ENCODE measurements at places on chromosomes 6 and 20.

GRCh38 chr6:97394160-97394748 lies 111.2 kb upstream of the MMS22L start:
- DNase-seq: peak; percentile 7

DNA sequence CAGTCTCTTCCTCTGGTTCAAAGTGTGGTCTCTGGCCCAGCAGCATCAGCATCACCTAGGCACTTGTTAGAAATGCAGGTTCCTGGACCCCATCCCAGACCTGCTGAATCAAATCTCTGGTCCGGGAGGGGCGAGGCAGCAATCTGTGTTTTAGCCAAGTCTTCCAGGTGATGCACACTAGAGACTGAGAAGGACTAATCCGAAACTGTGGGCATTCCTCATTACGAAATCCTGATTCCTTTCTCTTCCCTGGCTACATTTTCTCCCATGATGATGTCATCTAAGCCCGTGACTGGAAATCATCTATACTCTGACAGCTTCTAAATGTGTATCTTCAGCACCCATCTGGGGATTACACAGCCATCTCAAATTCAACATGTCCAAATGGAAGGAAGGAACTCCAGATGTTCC lies 39.7 kb upstream of the PRND start:
- DNase-seq: no peak

GRCh38 chr20:18728165-18728869 lies 85.3 kb upstream of the SCP2D1 start:
- DNase-seq: no peak

GRCh38 chr6:131688286-131688685 lies 12.9 kb downstream of the OR2A4 start:
- DNase-seq: no peak

GRCh38 chr6:170099387-170099786 lies 191.5 kb downstream of the DLL1 start:
- DNase-seq: no peak

DNA sequence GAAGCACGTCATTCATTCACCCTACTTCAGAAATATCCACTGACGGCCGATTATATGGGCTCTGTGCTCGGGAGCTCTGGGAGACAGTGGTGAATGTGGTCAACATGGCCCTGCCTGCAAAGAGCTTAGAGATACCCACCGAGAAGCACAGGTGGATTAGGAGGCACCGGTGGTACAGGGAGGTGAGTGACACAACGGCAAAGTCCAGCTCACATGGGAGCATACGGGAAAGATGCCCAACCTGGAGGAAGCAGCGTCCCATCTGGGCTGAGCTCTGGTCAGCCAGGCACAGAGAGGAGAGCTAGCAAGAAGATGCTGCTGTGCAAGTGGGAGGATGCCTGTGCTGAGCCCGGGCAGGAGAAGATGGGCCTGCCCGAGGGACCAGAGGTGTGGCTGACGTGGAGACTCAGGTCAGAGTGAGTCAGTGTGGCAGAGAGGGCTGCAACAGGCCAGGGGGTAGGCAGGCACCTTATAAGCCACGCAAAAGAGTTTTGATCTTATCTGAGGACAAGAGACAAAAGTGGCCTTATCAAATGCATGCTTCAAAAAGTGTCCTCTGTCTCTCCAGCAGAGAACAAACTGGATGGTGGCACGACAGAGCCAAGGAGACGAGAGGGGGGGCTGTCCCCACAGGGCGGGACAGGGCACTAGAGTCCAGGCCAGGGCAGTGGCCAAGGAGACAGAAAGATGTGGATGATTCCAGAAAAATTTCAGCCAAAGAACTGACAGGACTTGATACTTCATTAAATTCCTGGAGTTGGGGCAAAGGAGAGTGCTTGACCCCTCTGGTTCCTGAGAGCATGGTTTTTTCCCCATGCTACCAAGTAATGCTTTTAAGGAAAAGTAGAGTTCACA lies 214.6 kb upstream of the SNX9 start:
- DNase-seq: no peak

DNA sequence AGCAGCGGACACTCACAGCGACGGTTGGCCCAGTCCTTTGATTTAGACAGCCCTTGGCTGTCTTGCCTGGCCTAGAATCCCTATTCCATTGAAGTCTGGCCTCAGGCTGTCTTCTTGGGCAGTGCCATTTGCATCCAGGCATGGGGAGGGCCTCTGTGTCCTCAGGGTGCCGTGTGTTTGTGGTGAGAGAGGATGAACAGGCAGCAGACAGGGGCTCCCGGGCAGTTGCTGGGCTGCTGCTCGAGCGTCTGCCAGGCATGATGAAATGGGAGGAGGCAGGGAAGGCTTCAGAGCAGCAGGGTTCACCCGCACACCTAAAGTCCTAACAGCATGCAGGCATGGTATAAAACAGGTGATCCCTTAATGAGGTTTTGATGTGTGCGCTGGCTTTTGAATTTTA lies 126.9 kb downstream of the SOBP start:
- no peak for DNase-seq

GRCh38 chr6:137163732-137164318 lies 9.6 kb downstream of the IL22RA2 start:
- DNase-seq: no peak

DNA sequence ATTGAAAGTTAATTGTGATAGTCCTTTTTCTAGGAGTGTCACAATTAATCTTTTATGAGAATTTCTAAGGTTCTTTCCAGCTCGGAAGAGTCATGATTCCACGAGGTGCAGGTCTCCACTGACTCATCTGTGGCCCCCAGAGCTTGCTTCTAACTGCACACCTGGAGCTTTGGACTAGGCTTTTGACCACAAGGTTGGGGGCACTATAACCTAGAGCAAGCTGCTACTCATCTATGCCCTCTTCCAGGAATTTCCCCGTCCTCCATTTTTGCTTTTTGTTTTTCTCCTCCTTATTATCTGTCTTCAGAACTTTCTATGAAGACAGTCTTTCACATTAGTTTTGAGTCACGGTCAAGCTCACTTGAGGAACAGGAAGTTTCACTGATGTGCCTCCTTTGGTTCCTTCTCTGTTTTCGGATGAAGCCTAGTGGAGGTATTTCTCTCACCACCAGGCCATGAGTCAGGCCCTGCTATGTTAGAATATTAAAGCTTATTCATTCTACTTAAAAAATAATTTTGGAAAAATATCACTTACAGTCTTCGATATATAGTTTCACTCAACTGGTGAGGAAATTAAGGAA lies 119.2 kb upstream of the INSM1 start:
- no peak for DNase-seq

DNA sequence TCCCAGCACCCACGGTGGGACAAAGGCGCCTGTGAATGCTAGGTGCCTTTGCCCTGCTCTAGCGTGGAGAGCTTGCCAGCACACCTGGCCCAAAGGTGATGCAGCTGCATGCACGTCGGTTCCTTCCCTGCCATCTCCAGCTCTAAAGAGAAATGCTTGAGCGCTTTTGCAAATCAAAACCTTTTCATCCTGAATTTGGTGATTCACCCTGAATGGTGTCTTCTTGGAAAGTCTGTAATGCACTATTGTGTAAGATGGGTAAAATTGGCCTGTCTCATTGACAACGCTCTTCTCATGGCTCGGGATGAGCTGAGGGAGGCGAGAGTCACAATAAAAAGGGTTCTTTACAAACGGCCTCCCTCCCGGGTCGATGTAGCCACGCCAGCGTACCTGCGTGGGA lies 103.1 kb upstream of the ID4 start:
- no peak for DNase-seq

DNA sequence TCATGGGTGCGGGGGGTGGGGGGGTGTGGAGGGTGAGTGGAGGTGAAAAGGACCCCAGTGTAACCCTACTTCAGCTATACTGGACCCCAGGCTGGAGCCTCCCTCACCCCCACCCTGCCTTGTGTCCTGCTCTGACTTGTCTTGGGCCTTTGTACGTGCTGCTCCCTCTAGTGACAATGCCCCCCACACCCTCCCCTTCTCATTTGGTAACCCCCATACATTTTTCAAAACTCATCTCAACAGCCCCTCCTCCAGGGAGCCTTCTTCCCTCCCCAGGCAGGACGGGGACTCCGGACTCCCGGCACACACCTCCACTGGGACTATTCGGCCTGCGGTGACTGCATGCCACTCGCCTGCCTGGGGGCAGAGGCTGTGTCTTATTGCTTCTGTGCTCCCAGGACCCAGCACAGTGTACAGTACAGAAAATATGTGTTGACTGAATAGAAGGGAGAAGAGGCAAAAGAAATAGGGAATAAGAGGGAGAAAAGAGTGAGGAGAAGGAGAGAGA lies 108.2 kb downstream of the VEGFA start:
- no peak for DNase-seq

DNA sequence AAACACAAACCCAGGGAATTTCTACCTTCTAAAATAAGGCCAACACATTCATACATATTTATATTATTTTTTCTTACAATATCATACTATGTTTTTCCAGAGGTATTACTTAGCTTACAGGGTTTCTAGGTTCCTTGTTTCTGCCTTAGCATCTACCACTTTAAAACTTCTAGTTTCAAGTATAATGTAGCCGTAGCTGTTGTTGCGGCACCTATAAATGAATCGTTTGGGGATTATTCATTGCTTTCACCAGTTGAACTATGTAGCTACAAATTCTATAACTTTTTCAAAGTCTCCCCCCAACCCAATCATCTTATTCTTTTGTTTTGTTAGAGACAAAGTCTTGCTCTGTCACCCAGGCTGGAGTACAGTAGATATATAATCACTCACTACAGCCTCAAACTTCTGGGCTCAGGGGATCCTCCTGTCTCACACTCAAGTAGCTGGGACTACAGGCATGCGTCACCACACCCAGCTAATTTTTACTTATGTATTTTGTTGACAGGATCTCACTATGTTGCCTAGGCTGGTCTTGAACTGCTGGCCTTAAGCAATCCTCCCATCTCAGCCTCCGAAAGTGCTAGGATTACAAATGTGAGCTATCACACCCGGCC lies 43.9 kb downstream of the TNFAIP3 start:
- no peak for DNase-seq

GRCh38 chr6:51949526-51949925 lies 137.9 kb downstream of the PKHD1 start:
- DNase-seq: no peak

- no peak for DNase-seq
Observed at GRCh38 chr6:167984876-167985604, 12.4 kb upstream of the KIF25 start.

DNA sequence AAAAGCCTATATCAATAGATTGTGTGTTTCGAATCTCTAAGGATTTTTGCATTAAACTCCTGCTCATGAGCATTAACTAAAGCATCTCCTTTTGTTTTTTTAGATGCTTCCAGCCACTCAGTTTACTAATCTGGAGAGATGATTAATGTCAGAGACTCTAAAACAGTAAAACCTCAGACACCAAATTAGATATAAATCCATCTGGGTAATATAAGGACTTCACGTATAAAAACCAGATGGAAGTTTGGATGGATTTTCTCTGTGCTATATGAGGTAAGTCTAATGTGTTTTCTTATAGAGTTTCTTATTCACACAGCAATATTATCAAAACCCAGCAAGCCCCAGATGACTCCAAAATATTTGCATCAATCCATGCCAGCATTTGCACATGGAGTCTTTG lies 137.2 kb downstream of the SYNE1 start:
- no peak for DNase-seq

- DNase-seq: no peak
Observed at GRCh38 chr6:90885611-90886056, 298.8 kb upstream of the MAP3K7 start.

DNA sequence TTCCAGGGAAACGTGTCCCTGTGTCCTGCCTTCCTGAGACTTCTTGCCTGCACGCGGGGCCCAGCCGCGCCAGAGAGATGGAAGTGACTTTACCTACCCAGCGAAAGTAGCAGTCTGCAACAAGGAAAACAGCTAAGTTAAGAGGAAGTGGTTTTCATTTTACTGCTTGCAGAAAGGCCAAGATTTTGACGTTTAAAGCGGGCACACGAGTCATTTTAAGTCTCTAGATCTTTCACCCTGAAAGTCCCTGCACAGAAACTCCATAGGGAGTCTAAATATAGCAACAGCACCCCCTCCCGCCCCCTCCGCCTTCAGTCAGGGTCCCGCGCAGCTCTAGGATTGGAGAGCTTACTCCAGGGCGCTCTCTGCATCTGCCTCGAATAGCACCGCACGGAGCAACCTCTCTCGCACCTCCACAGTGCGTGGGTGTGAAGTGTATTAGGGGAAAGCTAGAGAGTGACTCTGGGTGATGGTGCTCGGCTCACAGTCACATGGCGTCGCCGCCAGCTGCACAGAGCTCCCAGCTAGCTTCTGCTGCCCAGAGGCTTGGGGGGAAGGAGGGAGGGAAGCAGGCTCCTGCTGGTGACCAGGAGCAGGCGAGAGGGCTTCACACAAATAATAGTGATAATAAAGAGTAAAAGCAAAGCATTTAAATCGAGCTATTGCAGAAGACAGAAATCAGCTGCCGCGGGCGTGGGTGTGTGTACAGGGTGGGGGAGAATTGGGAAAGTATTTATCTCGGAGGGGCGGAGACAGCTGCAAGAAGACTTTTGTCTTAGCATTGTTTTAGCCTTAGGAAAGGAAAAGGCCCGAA lies 1.8 kb upstream of the KCNQ5 start:
- peak; percentile 48 for DNase-seq

GRCh38 chr20:23187751-23188150 lies 101.6 kb upstream of the CD93 start:
- no peak for DNase-seq

- DNase-seq: no peak
Observed at GRCh38 chr6:141561154-141561553, 571.6 kb upstream of the GJE1 start.

- peak; percentile 43 for DNase-seq
Observed at GRCh38 chr20:35953387-35954199, 709 bp downstream of the SCAND1 start.

GRCh38 chr6:168153553-168153952 lies 74.5 kb upstream of the FRMD1 start:
- no peak for DNase-seq

DNA sequence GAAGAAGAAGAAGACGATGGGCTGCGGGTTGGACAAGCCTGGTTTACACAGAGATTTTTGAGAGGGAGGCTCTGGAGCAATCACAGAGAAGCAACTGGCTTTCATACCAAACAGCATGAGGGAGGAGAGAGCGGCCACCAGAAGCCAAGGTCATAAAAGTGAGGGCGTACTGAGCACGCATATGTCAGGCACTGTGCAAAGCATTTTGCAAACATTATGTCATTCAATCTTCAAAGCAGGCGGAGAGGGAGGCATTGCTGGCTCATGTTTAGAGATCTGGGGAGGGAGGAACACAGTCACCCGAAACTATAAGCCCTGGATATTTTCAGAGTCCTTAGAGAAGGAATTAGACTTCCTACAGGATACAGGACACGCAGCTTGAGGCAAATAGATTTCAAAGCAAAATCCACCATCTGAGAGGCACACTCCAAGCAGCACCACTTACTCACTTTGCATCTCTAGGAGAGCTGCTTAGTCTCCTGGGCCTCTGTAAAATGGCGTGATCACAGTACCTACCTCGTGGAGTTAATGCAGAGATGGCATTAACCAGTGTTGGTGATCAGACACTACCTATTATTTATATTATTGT lies 24.6 kb downstream of the RAMACL start:
- no peak for DNase-seq

- DNase-seq: no peak
Observed at GRCh38 chr6:96059586-96059985, 43.8 kb downstream of the FUT9 start.
